SHP77 treated with DMSO at 0.1 percent for 48 hours (cell line): ENCODE measurements at places on chromosomes 7 and 10.

DNA sequence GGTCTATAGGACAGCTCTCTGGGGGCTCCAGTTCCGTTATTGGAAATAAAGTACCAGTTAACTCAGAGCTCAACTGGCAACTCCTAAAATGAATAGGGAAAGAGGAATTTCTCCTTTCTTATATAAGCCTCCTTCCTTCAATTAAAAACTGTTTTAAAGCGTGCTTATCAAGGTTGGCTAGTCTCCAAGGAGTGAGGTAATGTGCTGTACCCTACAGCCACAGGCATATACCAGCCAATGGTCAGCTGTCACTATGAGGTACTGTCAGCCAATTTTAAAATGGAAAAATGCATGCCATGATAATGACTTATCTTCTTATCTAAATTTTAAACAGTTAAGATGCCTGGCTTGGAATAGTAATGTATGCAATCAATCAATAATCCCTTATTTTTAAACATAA lies 76.2 kb downstream of the PLCE1 start:
- DNase-seq: no peak

- peak; percentile 83 for DNase-seq
Measured at GRCh38 chr7:2602406-2603043, 29.3 kb upstream of the TTYH3 start.

DNA sequence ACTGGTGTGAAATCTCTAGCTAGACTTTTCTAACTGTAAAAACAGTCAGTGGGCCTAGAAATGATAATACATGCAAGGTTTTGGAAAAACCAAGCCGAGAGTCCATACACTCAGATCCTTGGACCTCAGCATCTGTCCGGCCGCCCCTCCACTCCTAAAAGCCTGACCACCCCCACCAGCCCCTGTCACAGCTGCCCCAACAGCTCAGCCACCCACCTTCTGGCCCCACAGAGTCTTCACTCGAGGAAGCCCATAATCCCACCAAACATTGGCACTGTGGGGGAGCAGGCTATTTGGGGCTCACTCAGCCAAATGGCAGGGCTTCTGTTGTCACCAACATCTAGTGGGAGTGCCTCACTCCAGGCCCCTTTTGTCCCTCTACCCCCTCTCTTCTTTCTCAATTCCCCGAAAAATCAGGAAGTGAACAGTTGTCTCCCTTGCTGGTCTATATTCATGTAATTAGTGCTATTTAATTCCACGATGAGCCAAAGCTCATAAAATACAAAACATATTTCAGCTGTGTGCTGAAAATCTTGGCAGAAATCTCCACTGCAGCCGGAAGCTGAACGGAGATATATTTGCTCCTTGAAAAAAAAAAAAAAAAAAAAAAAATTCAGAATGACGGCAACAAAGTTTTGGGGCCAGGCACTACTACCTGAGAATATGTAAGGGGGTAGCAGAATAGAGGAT lies 55.5 kb downstream of the PLXNA4 start:
- DNase-seq: no peak

- DNase-seq: no peak
Measured at GRCh38 chr10:96596422-96597407, 9.9 kb upstream of the TM9SF3 start.

- no peak for DNase-seq
Measured at GRCh38 chr7:26334166-26334859, 42.7 kb downstream of the SNX10 start.

DNA sequence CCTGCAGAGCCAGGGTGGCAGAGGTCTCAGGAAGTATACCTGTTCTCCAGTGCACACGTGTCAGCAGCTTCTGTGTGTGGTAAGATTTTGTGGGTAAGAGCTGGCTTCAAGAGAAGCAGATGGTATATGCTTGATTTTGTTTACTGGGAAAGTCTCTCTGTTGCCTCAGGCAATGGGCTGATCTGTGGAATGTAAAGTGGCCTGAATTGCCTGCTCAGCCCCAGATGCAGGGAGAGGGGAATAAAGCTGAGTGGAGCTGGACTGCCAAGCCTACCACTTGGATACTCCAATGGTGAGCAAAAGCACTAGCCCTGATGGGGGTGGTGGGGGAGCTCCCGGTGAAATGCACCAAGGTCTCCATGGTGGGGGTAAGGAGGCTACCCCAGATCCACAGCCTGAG lies 156.1 kb downstream of the WDR11 start:
- DNase-seq: no peak

DNA sequence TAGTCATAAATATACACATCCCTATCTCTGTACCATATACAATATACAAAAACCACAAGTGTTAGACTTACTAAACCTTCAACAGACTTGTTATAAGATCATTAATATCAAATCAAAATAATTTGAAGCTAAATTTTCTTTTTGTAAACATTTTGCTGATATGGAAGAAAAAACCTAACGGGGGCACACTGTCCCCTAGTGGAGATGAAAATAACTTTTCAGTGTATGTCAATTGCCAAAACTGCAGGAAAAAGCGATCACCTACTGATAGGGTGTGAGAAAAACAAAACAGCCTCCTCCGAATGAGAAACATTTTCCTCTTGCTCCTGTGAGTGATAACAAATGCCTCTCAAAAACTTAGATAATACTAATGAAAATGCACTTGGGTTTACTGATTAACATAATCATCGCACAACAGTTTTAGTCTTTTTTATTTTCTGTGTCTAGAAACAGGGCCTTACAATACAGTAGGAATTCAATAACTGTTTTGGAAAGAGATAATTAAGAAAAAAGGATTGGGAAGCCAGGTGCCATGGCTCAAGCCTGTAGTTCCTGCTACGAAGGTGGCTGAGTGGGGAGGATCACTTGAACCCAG lies 322.7 kb downstream of the CRPPA start:
- DNase-seq: peak; percentile 14

- no peak for DNase-seq
Measured at GRCh38 chr7:17326378-17326777, 27.9 kb downstream of the AHR start.
